HCT116 (cell line): ENCODE measurements at places on chromosomes 2 and 18. TPM values are rescaled to one million over a fixed set of nuclear protein-coding genes. Genes with fewer than 3 reads are reported as not detected.

Gene UGT1A8
- total RNA-seq: not detected

Gene TRPM8
- total RNA-seq: 0.39 TPM

GRCh38 chr2:241088376-241088775 is 13.7 kb downstream of the MTERF4 start:
- no peaks in the 10 kb centered on the region for H3K4me1 ChIP-seq
- H3K27ac ChIP-seq: no peak overlapping the region
- DNase-seq: no peak
- H3K36me3 ChIP-seq: peaks cover 14% of the 10 kb centered on the region
- H3K4me3 ChIP-seq: no peak overlapping the region

GRCh38 chr2:85772841-85773491 is 19.2 kb downstream of the ATOH8 start:
- H3K27ac ChIP-seq: peak overlapping the region; percentile 55
- H3K4me1 ChIP-seq: peaks cover 53% of the 10 kb centered on the region
- no peak for DNase-seq
- H3K27me3 ChIP-seq: peaks cover 18% of the 10 kb centered on the region; the same call in 1 of the 2 replicates
- peak overlapping the region; percentile 33 for H3K4me3 ChIP-seq
